ENCODE measurements at places on chromosomes 13 and 19. TPM values are rescaled to one million over a fixed set of nuclear protein-coding genes. Genes with fewer than 3 reads are reported as not detected.

The ANGPTL8 gene
- total RNA-seq, result not detected

The SLC8A2 gene
- total RNA-seq, result 1.2 TPM

The KLK13 gene
- total RNA-seq, result not detected

The SLAIN1 gene
- 3.5 TPM for total RNA-seq

The SYCN gene
- not detected for total RNA-seq

The GDF15 gene
- total RNA-seq, result 55.3 TPM

The RASAL3 gene
- not detected for total RNA-seq

The SF3A2 gene
- total RNA-seq, result 129 TPM

The MARK4 gene
- 33.4 TPM for total RNA-seq

The PTPRS gene
- total RNA-seq, result 65.0 TPM

The CEBPA gene
- total RNA-seq, result 110 TPM

The SOX1 gene
- total RNA-seq, result 1.7 TPM

The ZNF829 gene
- total RNA-seq, result not detected

The TEX29 gene
- not detected for total RNA-seq

The HNRNPL gene
- total RNA-seq, result 446 TPM

The TNNI3 gene
- total RNA-seq, result 2.9 TPM

The ZNF541 gene
- not detected for total RNA-seq

The TGFB1 gene
- 15.3 TPM for total RNA-seq

The EXOSC5 gene
- total RNA-seq, result 36.6 TPM

The ANKRD24 gene
- 0.16 TPM for total RNA-seq

The PDS5B gene
- 54.9 TPM for total RNA-seq
